Brain pericyte (primary cell): ENCODE measurements at places on chromosomes 1 and 21.
A peak's percentile ranks its signal among the peaks of the same experiment; 100 is the strongest.

DNA sequence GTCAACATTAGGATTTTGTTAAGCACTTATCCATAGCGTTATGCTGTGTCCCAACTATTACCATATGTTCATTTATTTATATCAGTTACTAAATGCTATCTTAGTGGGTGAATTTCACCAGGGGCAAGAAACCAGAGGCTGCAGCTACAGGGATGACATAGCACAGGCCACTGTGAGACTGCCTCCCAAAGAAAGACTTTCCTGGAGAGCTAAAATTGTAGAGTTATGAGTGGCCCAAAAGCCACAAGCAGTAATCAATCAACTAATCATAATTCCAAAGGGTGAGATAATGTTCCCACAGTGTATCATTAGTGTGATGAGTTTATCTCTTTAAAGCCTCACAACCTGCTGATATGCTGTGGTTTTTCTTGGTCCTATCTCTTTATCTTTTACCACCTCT, 3.8 kb upstream of the TGFB2 start:
- no peak for DNase-seq

DNA sequence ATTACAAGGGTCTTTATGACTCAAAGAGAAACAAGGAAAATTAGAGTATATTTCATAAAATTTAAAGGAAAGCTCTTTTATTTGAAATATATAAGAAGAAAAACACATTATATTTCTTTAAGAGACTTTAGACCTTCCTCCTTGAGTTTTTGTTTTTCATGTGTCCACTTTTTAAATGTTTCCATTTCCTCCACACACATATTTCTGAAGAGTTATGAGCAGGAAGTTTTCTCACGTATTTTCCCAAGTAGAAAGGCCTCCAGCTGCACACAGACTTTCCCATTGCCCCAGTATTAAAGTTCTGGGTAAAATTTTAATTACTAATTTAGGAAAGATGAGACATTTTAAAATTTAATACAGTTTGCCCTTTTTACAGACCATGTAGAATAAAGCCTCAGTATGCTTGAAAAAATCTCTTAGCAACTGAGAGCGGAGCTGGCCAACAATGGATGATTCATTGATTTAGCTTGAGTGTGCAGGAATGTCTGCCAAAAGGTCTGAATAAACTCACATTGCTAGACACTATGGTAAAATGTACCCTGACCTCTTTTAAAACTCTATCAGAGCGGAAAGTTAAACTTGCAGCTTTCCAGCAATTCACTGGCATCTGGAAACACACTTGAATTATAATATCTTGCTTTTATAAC, 57.9 kb downstream of the DDAH1 start:
- peak; percentile 61 for DNase-seq

DNA sequence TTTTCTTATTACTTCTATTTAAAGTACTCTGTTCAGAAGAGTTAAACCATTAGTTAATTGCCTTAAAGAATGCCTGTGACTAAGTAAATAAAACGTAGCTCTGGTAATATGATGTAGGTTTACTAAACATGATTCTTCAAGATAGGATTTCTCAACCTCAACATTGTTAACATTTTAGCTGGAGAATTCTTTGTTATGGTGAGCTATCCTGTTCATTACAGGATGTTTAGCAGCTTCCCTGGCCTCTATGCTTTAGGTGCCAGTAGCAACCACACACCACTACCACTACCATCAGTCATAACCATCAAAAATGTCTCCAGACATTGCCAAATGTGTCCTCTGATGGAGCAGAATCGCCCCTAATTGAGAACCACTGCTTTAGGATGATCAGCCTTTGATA, 10.7 kb downstream of the RPF1 start:
- no peak for DNase-seq

GRCh38 chr1:20983297-20983889, 193.3 kb downstream of the EIF4G3 start:
- DNase-seq, result no peak

DNA sequence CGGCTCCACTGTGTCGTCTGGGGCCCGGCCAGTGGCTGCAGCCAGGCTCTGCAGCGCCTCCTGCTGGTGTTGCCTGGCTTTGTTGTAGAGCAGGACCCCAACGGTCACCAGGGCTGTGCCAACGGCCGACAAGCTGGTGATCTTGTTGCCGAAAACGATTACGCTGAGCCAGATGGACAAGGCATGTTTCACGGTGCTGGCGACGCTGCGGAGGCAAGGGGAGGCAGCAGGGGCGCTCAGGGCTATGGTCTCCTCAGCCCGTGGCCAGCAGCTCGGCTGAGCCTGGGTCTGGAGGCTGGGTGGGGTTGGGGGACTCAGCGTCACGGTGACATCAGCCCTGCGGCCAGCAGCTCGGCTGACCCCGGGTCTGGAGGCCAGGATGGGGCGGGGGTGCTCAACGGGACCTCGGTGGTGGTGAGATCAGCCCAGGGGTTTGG, 7.0 kb upstream of the CDK11B start:
- DNase-seq, result no peak

DNA sequence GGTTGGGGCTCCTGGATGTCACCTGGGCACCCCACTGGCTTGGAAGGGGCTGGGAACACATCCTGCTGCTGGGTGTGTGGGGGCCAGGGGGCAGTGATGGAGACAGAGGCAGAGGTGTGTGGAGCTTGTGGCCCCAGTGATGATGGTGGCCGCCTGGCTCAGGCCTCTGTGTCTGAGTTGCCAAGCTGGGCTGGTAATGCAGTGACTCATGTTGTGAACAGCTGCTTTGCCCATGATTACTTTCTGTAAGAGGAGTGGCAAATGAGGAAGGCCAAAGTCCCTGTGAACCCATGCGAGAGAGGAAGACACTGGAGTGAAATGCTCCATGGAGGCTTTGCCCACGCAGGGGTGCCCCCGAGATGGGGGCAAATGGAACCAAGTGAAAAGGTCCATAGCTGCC, 86.8 kb downstream of the KCNJ6 start:
- no peak for DNase-seq

- no peak for DNase-seq
Observed at GRCh38 chr1:156755527-156755950, 4.1 kb upstream of the HDGF start.

DNA sequence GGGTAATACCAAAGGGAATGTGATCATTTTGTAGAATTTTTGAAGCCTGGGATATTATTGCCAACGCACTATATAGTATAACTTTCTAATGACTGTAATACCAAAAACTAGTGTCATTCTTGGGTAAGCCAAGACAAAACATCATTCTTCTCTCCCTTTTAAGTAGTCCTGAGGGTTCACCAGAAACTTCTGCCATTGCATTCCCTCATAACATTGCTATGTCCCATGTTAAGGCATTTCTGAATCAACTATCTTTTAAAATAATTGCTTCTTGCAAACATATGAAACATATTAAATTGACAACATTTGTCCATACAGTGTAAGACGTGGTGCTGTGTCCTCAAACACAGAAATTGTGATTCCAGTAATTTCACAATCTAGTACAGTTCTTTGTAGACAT, 29.9 kb upstream of the C1orf21 start:
- DNase-seq, result no peak

DNA sequence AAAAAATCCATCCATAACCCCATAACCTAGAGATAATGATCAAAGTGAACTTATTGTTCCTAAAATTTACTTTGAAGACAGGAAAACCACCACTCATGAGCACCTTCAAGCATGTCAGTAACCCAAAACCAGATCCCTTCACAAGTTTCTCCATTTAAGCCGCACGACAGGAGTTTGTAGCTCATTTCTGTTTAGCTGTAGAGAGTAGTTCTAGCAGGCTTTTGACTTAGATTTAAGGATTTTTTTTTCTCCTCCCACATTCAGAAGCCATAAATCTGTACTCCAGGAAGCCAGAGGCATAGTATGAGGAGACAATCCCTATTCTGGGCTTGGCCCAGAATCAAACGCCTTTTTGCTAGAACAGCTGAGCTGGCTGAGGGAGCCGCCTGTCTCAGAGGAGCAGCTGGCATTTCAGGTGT, 25.6 kb downstream of the TOMM20 start:
- DNase-seq, result no peak

DNA sequence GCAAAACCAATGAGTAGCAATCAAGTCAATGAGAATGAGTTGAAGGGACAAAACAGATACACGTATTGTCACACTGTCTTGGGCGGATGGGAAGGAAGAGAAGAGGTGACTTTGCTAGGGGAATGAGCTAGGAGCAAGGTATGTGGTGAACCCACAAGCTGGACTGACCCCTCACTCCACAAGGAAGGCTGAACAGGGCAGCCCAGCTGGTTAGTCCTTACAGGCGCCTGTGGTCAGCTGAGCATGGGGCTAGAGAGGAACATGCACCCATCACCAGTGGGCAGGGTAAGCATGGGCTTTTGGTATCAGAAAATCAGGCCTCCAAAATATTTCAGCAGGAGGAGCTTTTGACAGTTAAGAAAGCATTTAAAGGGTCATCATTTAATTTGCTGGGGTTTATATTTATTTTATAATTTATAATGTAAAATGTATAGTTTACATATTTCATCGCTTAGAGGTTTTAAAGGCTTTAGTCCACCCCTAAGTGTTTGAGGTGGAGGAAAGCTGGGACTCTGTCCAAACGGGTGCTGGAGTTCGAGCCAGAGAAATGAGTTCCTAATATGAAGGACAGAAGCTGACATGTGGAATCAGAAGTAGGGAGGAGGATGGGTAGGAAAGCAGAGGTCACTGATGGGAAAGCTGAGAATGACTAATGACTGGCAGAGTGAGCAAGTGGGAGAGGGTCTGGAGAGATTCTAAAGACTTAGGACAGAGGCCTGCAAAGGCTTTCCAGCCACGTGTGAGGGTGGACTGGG, 22.0 kb upstream of the ACBD6 start:
- no peak for DNase-seq

- DNase-seq, result peak; percentile 99
Observed at GRCh38 chr1:100622037-100622436, 84.1 kb downstream of the GPR88 start.

DNA sequence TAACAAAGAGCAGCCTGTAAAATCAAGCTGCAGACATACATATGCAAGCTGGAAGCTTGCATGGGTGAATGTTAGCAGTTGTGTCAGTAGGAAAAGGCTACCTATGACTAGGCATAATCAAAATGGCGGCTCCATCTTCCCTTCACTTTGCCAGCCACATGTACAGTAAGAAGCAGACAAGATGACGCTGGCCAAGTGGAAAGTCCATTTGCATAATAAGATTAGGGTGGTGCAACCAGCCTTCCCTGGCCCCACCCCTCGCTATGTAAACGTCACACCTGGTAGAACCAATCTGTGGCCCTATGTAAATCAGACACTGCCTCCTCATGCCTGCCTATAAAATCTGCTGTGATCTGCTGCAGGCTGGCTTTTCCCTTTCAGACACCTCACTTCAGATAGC, 171.9 kb upstream of the USP25 start:
- no peak for DNase-seq

GRCh38 chr1:228860911-228861831, 125.9 kb downstream of the RHOU start:
- DNase-seq, result no peak

GRCh38 chr1:215569986-215570824, 3.1 kb downstream of the KCTD3 start:
- no peak for DNase-seq

GRCh38 chr1:54010415-54011117, 7.4 kb downstream of the LDLRAD1 start:
- no peak for DNase-seq

GRCh38 chr1:27646676-27647075, 11.7 kb upstream of the FGR start:
- no peak for DNase-seq

- no peak for DNase-seq
Observed at GRCh38 chr1:15288173-15288926, 41.3 kb downstream of the FHAD1 start.

- no peak for DNase-seq
Observed at GRCh38 chr1:163083690-163084089, 14.5 kb downstream of the RGS4 start.

- DNase-seq, result no peak
Observed at GRCh38 chr21:37865156-37865555, 51.1 kb downstream of the KCNJ6 start.

DNA sequence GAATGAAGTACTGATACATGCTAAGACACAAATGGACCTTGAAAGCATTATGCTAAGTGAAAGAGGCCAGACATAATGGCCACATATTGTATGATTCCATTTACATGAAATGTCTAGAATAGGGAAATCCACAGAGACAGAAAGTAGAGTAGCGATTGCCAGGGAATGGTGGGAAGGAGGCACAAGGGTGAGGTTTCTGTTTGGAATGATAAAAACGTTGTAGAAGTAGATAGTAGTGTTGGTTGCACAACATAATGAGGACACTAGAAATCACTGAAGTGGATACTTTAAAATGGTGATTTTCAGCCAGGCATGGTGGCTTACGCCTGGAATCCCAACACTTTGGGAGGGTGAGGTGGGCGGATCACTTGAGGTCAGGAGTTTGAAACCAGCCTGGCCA, 97.6 kb upstream of the VANGL1 start:
- no peak for DNase-seq

- no peak for DNase-seq
Observed at GRCh38 chr1:226989085-226989920, 49.2 kb downstream of the COQ8A start.

DNA sequence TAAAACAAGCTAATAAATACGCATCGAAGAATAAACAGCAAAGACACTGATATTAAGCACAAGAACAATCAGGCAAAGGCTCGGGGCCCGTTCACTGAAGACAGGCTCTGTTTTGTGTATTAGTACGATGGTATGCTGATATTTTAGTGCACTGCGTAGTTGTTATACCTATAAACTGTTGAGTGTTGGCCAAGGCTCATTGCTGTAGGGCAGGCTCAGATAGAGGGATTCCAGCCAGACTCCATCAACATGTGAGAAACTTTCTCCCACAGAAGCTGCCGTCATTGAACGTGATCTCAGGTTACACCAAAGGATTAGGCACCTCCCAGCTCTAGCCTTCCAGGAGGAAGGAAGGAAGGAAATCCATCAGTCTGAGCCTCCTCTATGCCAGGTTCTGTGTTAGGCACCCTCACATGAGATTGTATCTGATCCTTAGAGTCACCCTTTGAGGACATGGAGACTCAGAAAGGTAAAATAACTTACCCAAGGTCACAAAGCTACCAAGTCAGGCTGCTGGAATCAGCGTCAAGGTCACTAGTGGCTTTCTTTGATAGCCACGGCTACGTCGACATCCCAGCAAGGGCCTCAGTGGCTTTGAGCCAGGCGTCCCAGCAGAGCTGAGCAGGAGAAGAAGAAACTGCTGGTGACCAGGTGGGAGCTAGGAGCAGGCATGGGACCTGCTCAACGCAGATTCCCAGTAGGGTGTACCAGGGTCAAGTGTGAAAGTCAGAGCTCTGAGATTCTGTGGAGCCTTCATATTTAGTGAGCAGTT, 14.8 kb downstream of the BCAR3 start:
- no peak for DNase-seq

DNA sequence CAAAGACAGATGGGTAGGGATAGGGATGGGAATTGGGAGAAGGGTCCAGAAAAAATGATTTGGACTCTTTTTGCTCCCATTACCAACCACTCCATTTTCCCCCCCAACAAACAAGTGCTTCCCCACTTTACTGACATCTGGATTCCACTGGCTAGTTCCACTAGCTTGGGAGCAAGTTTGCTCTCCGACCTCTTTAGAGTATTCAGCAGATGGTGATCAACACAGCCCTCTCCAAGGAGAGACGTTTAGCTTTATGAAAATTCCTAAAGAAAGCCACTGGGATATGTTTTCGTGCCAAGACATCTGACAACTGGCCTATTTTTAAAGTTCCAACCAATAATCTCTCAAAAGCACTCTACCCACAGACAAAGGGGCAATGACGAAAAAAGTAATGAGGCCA, 50.3 kb downstream of the ITPKB start:
- DNase-seq, result no peak
